Stimulated activated naive CD8-positive, alpha-beta T cell treated with anti-CD3 and anti-CD28 coated beads, Interleukin-15, Interleukin-2, amounts not matched to agents 100 U/mL and 50 U/mL, for 24 hours (primary cell): ENCODE measurements at places on chromosomes 4 and X.

GRCh38 chrX:16807548-16807947, 21.3 kb downstream of the TXLNG start:
- no peak for DNase-seq

- no peak for DNase-seq
These were observed 776.7 kb upstream of the GRID2 start for GRCh38 chr4:91527056-91527455.

DNA sequence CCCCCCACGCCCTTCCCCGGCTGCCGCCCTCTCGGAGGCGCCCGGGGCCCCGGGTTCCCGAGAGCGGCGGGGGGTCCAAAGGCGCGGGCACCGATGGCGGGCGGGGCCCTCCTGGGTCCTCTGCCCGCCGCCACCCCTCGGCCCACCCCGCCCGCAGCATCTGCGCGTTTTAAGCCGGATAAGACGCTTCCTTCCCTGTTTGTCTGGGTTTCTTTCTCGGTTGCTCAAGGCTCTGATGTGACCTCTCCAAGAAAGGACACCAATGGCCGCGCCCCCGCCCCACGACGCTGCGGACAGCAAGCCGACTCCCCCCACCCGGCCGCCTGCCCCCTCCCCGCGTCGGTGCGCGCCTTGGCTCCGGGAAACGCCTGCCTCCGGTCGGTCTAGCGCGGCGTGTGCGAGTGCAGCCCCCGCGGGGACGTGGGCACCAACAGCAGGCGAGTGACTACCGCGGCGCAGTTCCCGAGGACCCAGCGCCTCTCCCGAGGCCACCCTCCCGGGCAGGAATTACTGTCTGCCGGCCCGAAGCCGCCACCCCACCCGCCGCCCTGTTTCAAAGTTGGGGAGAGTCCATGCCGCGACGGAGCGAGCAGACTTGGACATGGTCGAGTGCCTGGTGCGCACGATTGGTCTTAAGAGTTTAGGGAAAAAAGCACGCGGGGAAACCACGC, 21.1 kb upstream of the HMX1 start:
- DNase-seq = no peak

DNA sequence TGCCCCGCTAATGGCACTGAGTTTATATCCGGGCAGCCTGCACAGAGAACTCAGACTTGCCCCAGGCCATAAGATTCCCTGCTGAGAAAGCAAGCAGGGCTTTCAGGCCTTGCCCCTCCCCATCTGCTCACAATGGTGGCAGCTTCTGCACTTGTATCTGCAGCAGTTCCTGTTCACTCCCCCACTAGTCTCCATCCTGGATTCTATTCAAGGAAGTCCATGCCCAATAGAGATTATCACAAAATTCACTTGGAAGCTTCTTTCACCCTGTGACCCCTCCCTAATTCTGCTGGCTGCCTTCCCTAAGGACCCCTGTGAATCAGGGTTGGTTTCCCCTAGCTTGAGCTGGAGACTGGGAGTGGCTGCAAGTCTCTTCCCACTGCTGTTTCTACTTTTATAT, 34.5 kb upstream of the UCP1 start:
- no peak for DNase-seq

- no peak for DNase-seq
These were observed 2.7 kb downstream of the TSPYL2 start for GRCh38 chrX:53084863-53085262.

DNA sequence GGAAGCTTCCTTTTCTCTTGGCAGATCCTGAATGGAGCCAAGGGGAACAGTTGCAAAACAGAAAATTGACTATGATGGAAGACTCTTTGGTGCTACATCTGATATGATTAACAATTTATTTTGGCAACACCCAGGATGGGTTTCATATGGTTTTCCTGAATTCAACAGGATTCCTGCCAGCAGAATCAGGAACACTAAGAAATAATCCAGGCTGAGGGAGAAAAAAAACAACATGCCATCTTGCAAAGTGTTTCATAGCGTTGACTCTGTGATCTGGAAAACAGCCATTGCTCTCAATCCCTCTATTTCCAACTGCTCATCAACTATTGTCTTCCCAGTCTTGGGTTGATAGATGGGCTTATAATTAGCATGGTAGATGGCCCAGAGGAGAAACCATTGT, 303.8 kb upstream of the KLF3 start:
- DNase-seq = no peak

GRCh38 chrX:1316527-1316926, 20.1 kb upstream of the IL3RA start:
- DNase-seq = peak; percentile 39

- DNase-seq = no peak
These were observed 367.4 kb downstream of the UNC5C start for GRCh38 chr4:95181243-95181995.

DNA sequence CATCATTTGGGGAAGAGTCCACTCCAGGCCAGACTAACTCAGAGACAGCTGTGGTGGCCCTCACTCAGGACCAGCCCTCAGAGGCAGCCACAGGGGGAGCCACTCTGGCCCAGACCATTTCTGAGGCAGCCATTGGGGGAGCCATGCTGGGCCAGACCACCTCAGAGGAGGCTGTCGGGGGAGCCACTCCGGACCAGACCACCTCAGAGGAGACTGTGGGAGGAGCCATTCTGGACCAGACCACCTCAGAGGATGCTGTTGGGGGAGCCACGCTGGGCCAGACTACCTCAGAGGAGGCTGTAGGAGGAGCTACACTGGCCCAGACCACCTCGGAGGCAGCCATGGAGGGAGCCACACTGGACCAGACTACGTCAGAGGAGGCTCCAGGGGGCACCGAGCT, 3.3 kb upstream of the ERAS start:
- no peak for DNase-seq

GRCh38 chrX:102345916-102346315, 93.9 kb downstream of the NXF2B start:
- peak; percentile 68 for DNase-seq

DNA sequence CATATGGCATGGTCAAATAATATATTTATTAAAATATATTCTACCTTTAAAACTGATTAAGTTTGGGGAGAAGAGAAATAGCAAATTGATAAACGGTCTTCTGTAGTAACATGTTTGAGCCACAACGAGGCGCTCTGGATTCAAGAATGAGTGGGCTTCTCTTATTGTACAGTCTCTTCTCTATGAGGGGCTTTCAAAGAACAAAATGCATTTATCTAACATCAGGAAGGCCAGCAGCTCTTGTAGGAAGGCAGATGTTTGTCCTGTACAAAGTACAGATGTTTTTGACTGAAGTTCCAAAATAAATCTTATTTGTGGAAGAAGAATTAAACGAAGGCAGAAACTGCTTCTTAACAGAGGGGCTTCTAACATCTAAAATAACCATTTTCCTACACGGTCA, 153.6 kb downstream of the RASL11B start:
- DNase-seq = peak; percentile 21

- no peak for DNase-seq
These were observed 5.0 kb upstream of the RNF175 start for GRCh38 chr4:153764601-153765368.

- DNase-seq = no peak
These were observed 354.7 kb downstream of the STIM2 start for GRCh38 chr4:27215220-27215826.

DNA sequence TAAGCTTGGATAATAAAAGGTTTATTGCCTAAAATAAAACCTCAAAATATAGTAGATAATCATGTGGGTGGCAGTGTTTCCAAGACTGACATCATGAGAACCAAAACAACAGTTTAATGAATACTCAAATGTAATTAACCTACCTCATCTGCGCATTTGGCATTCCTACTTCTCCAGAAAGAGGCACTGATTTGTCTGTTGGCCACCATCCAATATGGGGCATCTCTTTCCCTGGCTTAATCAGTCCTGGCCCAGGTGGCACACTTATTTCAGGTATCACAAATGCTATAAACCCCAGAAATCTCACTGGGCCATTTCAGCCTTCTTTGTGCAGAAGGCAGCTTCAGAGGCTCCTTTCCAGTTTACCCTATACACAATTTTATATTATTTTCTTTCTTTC, 192.2 kb downstream of the COMMD8 start:
- no peak for DNase-seq

- DNase-seq = no peak
These were observed 378.3 kb upstream of the NDST4 start for GRCh38 chr4:115491686-115492085.

DNA sequence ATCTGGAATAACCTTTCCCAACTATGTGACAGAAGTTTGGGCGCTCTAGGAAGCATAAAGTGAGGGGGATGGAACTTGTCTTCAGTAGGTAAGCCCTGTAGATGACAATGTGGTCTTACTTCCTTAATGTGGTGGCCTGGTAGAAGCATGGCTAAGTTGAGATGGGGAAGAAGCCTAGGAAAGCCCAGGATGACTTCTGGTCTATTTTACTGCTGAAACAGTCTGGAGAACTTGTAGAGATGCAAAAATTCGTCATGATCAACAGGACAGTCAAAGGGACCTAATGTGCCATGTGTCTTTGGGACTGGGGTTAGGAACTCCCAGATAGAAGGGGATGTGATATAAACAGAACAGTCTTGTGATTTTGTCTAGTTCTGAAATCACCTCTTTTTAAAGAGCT, 40.8 kb downstream of the CCNG2 start:
- DNase-seq = no peak

DNA sequence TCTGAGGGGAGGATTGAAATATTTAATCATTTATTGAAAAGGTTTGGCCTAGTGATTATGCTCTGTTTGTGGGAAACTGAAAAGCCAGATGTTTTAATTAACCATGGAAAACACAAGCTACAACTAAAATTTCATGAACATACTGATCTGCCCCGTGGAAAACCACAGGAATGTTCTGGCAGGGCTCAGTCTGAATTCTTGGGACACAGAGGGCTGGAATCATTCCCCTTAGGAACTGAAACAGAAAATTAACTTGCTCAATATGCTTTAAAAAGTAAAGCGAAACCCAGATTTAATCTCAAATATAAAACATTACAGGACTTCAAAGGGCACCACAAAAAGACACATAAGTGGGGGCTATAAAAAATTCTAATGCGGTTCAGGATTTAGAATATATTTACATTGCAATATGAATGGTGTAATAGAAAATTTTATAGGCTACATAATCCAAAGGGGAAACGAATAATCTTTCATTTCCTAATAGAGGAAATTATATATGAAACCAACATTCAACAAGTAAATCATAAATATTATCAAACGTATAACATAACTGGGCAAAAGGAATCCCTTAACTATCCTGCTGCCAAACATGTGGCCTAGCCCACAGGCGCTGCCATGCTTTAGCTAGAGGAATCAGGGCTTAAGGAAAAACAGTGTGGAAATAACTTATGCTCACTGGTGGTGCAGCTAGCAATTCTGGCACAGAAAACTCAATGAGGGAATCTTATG, 70.9 kb downstream of the APBB2 start:
- DNase-seq = no peak

DNA sequence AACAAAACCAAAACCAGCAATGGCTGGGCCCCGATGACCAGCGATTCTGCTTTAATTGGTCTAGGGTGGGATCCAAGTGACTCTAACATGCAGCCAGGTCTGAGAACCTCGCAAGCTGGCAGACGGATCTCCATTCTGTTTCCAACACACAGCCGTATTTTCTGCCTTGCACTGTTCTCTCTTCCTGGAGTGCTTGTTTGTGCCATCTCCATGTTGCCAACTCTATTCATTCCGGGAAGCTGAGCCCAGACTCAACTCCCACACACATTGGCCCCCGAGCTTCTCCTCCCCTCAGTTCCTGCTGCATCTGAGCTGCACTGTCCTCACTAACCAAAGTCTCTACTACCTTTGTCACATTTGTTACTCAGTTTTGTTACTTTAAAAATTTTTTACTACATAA, 35.6 kb downstream of the GEMIN8 start:
- no peak for DNase-seq

- no peak for DNase-seq
These were observed 28.9 kb downstream of the TIGD2 start for GRCh38 chr4:89140168-89140759.

DNA sequence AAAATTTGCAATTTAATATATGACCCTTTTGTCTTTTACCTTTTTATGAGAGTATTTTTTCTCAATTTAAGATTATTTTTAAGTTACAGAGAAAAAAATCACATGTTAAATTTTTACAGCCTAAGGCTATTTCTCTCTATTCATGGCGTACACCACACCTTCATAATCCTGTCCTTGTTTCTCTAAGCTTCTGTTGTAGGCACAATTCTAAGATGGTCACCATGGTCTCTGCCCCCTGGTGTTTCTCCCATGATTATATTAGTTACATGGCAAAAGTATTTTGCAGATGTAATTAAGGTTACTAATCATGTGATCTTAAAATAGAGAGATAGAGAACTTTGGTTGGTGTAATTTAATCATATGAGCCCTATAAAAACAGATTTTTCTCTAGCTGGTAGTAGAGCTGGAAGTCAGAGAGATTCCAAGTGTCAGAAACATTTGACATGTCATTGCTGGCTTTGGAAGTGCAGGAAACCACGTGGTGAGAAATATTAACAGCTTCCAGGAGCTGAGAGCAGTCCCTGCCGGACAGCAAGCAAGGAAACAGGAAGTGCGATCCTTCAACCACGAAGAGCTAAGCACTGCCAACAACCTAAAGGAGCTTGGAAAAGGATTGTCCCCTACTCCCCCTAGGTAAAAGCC, 89.8 kb downstream of the EIF4E start:
- no peak for DNase-seq

- no peak for DNase-seq
These were observed 40.3 kb downstream of the FANCB start for GRCh38 chrX:14832586-14832985.

GRCh38 chr4:67152976-67153375, 392.3 kb downstream of the CENPC start:
- DNase-seq = no peak

GRCh38 chr4:169167957-169168858, 102.5 kb downstream of the SH3RF1 start:
- DNase-seq = no peak

GRCh38 chrX:102708900-102709299, 3.3 kb upstream of the GPRASP2 start:
- DNase-seq = no peak

DNA sequence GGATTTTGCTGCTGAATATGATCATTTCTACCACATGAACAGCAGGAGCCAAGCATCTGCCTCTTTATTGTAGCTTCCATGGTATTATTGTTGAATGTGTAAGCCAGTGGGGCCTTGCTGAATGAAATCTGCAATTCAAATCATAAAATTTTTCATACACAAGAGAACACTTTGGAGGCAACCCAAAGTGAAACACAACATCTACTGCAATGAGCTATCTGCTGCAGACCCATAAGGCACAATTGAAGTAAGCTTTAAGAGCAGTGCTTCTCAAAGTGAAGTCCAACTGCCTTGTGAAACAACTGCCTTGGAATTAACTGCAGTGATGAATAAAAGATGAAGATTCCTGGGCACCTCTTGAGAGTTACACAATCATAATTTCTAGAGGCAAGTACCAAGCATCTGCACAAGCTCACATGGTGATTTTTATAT, 626.3 kb upstream of the INTU start:
- DNase-seq = no peak

- DNase-seq = no peak
These were observed 37.9 kb upstream of the RAP2C start for GRCh38 chrX:132257116-132257515.

GRCh38 chr4:156138781-156139280, 185.2 kb upstream of the CTSO start:
- no peak for DNase-seq
